ENCODE measurements at places on chromosomes 5 and 9.

DNA sequence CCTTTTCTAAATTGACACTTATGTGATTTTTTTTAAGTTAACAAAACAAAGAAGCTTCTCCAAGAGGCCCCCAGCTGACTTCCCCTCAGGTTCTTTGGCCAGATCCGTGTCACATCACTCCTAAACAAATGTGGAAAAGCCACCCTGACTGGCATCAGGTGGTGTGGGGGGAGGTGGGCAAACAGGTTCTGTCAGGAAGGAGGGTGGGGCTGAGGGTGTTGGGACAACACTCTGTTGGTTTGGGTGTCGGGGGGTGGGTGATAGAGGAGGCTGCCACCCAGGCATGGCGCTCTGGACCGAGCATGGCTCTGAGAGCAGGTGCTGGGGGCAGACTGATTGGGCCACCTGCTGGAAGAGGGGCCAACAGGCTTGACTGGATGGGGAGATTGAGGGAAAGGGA, 210.9 kb downstream of the HSPA4 start:
- no peaks in the 10 kb centered on the region for H3K36me3 ChIP-seq
- no peaks in the 10 kb centered on the region for H3K27me3 ChIP-seq
- peaks cover 16% of the 10 kb centered on the region for H3K4me1 ChIP-seq
- H3K4me3 ChIP-seq = no peak overlapping the region
- no peak overlapping the region for H3K27ac ChIP-seq

DNA sequence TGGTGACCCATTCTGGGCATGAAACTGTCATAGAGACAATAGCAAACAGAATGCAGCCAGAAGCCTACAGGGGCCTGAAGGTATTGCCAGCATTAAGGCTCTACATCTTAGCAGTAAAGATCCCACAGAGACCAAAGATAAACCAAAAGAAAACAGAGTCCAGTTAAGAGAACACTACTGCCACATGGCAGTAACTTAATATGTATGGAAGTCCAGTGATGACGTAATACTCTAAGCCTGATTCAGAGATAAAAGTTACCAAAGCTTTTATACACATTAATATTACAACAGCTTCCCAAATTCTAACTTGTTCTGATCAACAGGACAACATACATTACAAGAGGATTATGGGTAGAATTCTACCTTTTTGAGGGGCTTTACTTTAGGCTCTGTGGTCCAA, 371.5 kb downstream of the PRELID2 start:
- H3K27ac ChIP-seq = no peak overlapping the region
- DNase-seq = no peak
- H3K36me3 ChIP-seq = no peaks in the 10 kb centered on the region
- no peak overlapping the region for H3K4me3 ChIP-seq
- no peaks in the 10 kb centered on the region for H3K27me3 ChIP-seq

GRCh38 chr5:96717874-96718273, 55.7 kb downstream of the CAST start:
- H3K36me3 ChIP-seq = peaks cover 11% of the 10 kb centered on the region
- peaks cover 15% of the 10 kb centered on the region for H3K4me1 ChIP-seq
- no peak for DNase-seq
- H3K4me3 ChIP-seq = no peak overlapping the region
- H3K27ac ChIP-seq = no peak overlapping the region

DNA sequence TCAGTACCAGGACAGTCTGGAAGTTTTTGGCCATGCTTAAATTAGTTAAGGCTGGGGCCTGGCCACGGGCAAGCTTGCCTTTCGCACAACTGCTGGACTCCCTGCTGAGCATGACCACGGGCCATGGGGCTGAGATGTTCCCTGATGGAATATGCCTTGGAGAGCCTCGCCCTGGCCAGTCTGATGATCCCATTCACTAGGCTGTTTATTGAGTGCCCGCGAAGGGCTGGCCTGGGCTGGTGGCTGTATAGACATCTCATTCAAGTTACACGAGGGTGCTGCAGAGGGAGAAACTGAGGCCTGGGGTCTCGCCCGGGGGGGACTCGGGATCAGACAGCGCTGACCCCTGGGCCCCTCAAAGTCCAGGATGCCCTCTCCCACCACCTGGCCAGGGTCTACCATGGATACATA, 7.8 kb upstream of the RXRA start:
- H3K36me3 ChIP-seq = no peaks in the 10 kb centered on the region
- no peaks in the 10 kb centered on the region for H3K27me3 ChIP-seq
- H3K4me3 ChIP-seq = no peak overlapping the region
- no peaks in the 10 kb centered on the region for H3K4me1 ChIP-seq

GRCh38 chr5:65268525-65268924, 213.2 kb downstream of the ADAMTS6 start:
- no peaks in the 10 kb centered on the region for H3K4me1 ChIP-seq
- no peak overlapping the region for H3K27ac ChIP-seq
- H3K4me3 ChIP-seq = no peak overlapping the region
- H3K27me3 ChIP-seq = no peaks in the 10 kb centered on the region
- no peaks in the 10 kb centered on the region for H3K36me3 ChIP-seq
- no peak for DNase-seq

DNA sequence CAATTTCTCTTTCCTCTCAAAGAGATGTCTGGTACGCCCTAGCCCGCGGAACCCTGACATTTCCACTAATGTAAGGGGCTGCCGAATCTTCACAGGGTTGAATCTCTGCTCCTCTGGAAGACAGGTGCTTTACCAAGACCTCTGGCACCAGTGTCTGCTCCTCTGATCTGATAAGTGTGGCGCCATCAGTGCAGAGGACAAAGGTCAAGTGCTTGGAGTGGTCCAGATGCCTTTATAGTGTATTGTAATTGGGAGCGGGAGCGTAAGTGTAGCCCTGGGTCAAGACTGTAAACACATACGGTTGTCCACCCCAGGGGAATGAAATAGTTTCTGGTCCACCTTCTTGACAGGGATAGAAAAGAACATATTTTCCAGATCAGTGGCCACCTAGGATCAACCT, 17.7 kb downstream of the ADAMTSL2 start:
- no peak overlapping the region for H3K4me3 ChIP-seq
- DNase-seq = no peak
- peaks cover 2% of the 10 kb centered on the region for H3K27me3 ChIP-seq

GRCh38 chr5:147426640-147427327, 83.1 kb downstream of the DPYSL3 start:
- no peaks in the 10 kb centered on the region for H3K27me3 ChIP-seq
- H3K27ac ChIP-seq = no peak overlapping the region
- no peak for DNase-seq
- H3K36me3 ChIP-seq = no peaks in the 10 kb centered on the region
- H3K4me1 ChIP-seq = no peaks in the 10 kb centered on the region

- no peaks in the 10 kb centered on the region for H3K36me3 ChIP-seq
- peaks cover 3% of the 10 kb centered on the region for H3K4me1 ChIP-seq
- peak overlapping the region; percentile 97 for H3K27ac ChIP-seq
- H3K27me3 ChIP-seq = no peaks in the 10 kb centered on the region
Observed at GRCh38 chr9:73132034-73132776, 19.5 kb upstream of the ANXA1 start.

GRCh38 chr5:40826489-40827187, 8.4 kb downstream of the RPL37 start:
- no peak overlapping the region for H3K4me3 ChIP-seq
- H3K27me3 ChIP-seq = no peaks in the 10 kb centered on the region
- H3K36me3 ChIP-seq = peaks cover 54% of the 10 kb centered on the region

DNA sequence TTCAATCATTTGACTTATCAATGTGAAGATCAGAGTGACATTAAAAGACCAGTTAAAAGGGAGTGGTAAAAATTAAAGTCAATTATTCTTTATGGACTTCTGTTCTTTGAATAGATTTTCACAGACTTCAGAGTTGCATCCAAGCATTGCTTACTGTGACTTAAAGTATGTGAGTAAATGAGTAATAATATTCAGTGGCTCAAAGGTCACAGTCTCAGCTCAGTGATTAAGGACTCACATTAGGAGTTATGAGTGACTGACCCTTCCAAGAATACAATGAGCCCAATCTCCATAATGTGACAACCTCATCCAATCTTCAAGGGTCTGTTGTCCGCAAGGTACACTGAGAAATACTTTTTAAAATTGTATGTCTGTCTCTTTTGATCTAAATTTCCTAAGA, 811.2 kb downstream of the BRINP1 start:
- no peaks in the 10 kb centered on the region for H3K36me3 ChIP-seq
- H3K4me3 ChIP-seq = no peak overlapping the region

DNA sequence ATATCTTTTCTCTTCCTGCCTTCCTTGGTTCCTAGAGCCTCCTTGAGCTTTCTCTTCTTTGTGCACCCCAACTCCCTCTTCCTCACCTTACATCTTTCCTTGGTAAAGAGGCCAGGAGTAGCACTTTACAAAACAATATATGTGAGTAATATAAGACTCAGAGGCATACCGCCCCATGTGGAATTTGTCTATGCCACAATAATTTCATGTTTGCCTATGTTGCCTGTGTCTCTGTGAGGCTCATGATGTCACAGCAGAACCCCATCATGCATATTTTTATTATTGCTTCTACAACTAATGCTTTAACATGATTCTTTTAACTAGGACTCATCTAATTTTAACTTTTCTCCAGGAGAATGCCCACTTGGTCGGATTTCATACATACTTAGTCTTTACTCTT, 15.0 kb upstream of the LVRN start:
- no peaks in the 10 kb centered on the region for H3K27me3 ChIP-seq
- H3K36me3 ChIP-seq = no peaks in the 10 kb centered on the region
- no peaks in the 10 kb centered on the region for H3K4me1 ChIP-seq
- H3K4me3 ChIP-seq = no peak overlapping the region
- no peak for DNase-seq

- H3K27me3 ChIP-seq = no peaks in the 10 kb centered on the region
- H3K27ac ChIP-seq = no peak overlapping the region
- H3K36me3 ChIP-seq = no peaks in the 10 kb centered on the region
- no peak overlapping the region for H3K4me3 ChIP-seq
- no peak for DNase-seq
Observed at GRCh38 chr9:20237686-20238085, 384.6 kb downstream of the MLLT3 start.

DNA sequence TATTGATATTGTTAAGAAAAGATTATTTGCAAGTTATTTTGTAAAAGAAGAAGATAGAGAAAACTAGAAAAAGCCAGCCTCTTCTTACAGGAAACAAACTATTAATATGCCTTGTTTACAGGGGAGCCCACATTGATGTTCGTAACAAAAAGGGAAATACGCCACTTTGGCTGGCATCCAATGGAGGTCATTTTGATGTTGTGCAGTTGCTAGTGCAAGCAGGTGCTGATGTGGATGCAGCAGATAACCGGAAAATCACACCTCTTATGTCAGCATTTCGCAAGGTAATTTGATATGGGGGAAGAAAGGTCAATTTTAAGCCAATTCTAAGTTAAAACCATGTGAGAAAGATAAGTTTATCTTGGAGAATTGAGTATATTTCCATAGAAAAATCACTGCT, 37.6 kb upstream of the EIF4EBP3 start:
- H3K4me3 ChIP-seq = no peak overlapping the region
- DNase-seq = no peak
- no peaks in the 10 kb centered on the region for H3K27me3 ChIP-seq
- no peaks in the 10 kb centered on the region for H3K4me1 ChIP-seq
- H3K36me3 ChIP-seq = peaks cover 93% of the 10 kb centered on the region

- no peaks in the 10 kb centered on the region for H3K36me3 ChIP-seq
- DNase-seq = no peak
- H3K4me1 ChIP-seq = no peaks in the 10 kb centered on the region
- no peak overlapping the region for H3K4me3 ChIP-seq
- no peaks in the 10 kb centered on the region for H3K27me3 ChIP-seq
- H3K27ac ChIP-seq = no peak overlapping the region
Observed at GRCh38 chr9:117074784-117075520, 339.9 kb downstream of the ASTN2 start.

GRCh38 chr5:51379331-51379700, 3.9 kb upstream of the ISL1 start:
- H3K4me3 ChIP-seq = no peak overlapping the region
- peaks cover 3% of the 10 kb centered on the region for H3K4me1 ChIP-seq
- H3K27me3 ChIP-seq = peaks cover 52% of the 10 kb centered on the region
- no peak for DNase-seq
- H3K36me3 ChIP-seq = no peaks in the 10 kb centered on the region

DNA sequence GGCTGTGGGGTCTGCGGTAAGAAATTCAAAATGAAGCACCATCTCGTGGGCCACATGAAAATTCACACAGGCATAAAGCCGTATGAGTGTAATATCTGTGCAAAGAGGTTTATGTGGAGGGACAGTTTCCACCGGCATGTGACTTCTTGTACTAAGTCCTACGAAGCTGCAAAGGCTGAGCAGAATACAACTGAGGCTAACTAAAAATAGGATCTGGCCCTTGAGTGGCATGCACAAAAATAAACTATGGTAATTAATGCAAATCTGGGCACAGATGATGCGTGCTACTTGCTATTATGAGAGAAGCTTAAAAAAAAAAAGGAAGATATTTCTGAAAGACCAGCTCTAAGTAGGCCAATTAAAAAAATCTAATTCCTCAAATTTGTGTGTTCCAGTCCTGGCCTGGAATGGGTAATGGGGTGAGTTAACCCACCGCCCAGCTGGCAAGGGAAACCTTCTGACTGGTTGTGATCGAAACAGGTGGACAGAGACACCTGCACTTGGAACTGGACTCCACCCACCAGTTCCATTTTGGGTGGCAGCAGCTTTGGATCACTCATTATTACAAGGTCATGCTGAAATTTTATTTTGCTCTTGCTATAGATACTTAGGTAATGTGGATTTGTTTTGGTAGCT, 26.6 kb upstream of the ZBTB34 start:
- H3K27me3 ChIP-seq = no peaks in the 10 kb centered on the region
- H3K27ac ChIP-seq = no peak overlapping the region
- no peak for DNase-seq
- H3K36me3 ChIP-seq = peaks cover 48% of the 10 kb centered on the region
- H3K4me1 ChIP-seq = peaks cover 3% of the 10 kb centered on the region

DNA sequence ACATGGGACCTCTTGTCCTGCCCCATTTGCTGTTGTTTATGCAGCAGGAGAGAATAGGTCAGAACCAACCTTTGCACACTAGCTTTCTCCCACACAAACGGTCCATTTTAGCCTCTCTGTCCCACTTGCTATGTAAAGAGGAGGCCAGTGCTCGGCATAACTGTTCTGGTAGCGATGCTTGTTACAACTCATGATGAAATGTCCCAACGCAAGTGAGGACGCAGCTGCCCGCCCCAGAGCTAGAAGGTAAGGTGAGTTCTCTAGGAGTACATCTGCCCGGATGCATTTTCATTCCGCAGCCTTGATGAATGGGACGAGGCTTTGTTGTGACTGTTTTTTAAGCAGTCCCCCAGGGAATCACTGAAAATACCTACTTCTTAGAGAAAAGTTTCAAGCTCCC, 14.1 kb downstream of the S1PR3 start:
- DNase-seq = no peak
- H3K27me3 ChIP-seq = peaks cover 8% of the 10 kb centered on the region
- H3K36me3 ChIP-seq = no peaks in the 10 kb centered on the region
- H3K4me1 ChIP-seq = peaks cover 7% of the 10 kb centered on the region
- H3K27ac ChIP-seq = no peak overlapping the region

- peak overlapping the region; percentile 84 for H3K27ac ChIP-seq
- peaks cover 3% of the 10 kb centered on the region for H3K36me3 ChIP-seq
- H3K4me1 ChIP-seq = peaks cover 41% of the 10 kb centered on the region
- DNase-seq = peak; percentile 60
- no peaks in the 10 kb centered on the region for H3K27me3 ChIP-seq
Observed at GRCh38 chr5:131264451-131265099, 722 bp downstream of the CDC42SE2 start.

DNA sequence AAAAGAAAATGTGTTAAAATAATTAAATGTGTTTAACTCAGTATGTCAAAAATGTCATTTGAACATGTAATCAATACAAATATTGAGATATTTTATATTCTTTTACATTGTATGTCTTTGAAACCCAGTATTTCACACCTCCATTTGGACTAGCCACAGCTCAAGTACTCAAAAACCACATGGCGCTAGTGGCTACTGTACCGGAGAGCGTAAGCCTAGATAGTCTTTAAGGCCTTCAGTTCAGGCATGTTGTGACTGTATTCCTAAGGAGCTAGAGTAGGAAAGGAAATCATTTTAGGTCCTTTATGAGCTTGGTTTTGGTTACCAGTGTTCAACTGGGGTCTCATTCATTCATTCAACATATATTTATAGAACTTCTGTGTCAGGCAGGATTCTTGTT, 12.8 kb downstream of the FBXW2 start:
- no peak for DNase-seq
- no peak overlapping the region for H3K27ac ChIP-seq
- H3K27me3 ChIP-seq = no peaks in the 10 kb centered on the region
- peaks cover 55% of the 10 kb centered on the region for H3K36me3 ChIP-seq

Measured in CD4-positive, alpha-beta T cell (primary cell).